Naive thymus-derived CD4-positive, alpha-beta T cell (primary cell): ENCODE measurements at places on chromosomes 5 and 9. TPM values are rescaled to one million over a fixed set of nuclear protein-coding genes. Genes with fewer than 3 reads are reported as not detected.

Gene CTXN3
- not detected for polyA plus RNA-seq

DNA sequence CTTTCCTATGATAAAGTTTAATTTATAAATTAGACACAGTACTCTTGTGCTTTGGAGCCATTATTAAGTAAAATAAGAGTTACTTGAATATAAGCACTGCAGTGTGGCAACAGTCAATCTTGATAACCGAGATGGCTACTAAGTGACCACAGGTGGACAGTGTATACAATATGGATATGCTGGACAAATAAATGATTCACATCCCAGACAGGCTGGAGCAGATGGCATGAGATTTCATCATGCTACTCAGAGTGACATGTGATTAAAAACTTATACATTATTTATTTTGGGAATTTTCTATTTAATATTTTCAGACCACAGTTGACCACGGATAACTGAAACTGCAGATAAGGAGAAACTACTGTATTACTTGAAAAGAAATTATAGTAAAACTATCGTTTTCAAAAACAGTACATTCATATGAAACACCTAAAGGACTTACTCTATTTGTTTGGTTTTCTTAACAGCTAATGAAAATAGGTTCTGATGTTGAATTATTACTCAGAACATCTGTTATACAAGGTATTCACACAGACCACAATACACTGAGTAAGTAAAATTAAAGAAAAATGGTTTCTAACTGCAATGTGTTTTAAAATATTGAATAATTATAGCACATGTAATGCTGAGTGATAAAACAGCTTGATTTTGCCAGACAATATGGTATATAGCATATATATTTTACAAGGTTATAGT, 16.0 kb downstream of the LYRM7 start:
- DNase-seq: no peak
- no peak overlapping the region for H3K27ac ChIP-seq
- no peaks in the 10 kb centered on the region for H3K27me3 ChIP-seq
- H3K4me1 ChIP-seq: no peaks in the 10 kb centered on the region
- no peak overlapping the region for H3K4me3 ChIP-seq

DNA sequence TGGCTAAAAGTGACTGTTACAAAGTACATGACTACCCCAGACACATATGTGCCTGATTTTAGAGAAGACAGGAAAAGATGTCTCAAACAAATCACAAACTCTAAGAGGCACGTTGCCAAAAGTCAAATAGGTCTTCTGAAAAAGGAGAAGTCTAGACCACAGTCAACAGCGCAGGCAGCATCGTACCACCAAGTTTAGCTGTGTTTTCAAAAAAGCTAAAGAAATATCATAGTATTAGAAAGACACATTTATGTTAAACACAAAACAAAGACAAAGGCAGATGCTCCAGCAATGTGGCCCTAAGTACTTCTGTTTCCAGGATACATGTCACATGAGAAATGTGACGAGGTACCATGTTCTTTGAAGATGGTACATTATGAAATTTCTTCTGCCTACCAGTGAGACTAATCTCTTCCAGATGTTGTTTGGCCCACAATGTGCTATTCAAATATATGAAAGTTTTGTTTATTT, 43.5 kb downstream of the LPAR1 start:
- no peaks in the 10 kb centered on the region for H3K27me3 ChIP-seq
- H3K4me1 ChIP-seq: no peaks in the 10 kb centered on the region

Gene OTP
- polyA plus RNA-seq: not detected

GRCh38 chr5:98940581-98940980, 11.8 kb upstream of the CHD1 start:
- DNase-seq: no peak
- H3K4me1 ChIP-seq: no peaks in the 10 kb centered on the region
- H3K27ac ChIP-seq: no peak overlapping the region
- H3K27me3 ChIP-seq: no peaks in the 10 kb centered on the region
- H3K36me3 ChIP-seq: no peaks in the 10 kb centered on the region
- H3K4me3 ChIP-seq: no peak overlapping the region

Gene DNLZ
- 46.6 TPM for polyA plus RNA-seq

Gene SLC25A46
- polyA plus RNA-seq: 31.9 TPM

DNA sequence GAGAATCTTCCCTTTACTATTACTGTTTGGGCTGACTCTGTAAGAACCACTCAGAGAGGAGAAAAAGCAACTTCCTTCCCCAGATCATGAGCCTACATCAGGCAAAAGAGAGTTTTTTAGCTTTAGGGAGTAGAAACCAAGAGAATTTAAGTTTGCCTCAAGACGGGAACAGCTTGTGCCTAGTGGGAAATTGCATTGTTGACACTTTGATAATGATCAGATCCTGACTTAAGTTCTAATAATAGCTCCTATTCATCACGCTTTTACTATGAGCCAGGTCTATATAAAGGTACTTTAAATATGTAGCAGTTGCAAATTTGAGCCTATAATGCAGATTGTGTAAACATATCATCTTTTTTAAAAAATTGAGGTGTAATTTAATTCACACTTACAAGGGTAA, 298.2 kb downstream of the MAN2A1 start:
- no peaks in the 10 kb centered on the region for H3K4me1 ChIP-seq
- no peaks in the 10 kb centered on the region for H3K27me3 ChIP-seq
- no peak overlapping the region for H3K4me3 ChIP-seq
- H3K36me3 ChIP-seq: no peaks in the 10 kb centered on the region

Gene GARNL3
- polyA plus RNA-seq: not detected

DNA sequence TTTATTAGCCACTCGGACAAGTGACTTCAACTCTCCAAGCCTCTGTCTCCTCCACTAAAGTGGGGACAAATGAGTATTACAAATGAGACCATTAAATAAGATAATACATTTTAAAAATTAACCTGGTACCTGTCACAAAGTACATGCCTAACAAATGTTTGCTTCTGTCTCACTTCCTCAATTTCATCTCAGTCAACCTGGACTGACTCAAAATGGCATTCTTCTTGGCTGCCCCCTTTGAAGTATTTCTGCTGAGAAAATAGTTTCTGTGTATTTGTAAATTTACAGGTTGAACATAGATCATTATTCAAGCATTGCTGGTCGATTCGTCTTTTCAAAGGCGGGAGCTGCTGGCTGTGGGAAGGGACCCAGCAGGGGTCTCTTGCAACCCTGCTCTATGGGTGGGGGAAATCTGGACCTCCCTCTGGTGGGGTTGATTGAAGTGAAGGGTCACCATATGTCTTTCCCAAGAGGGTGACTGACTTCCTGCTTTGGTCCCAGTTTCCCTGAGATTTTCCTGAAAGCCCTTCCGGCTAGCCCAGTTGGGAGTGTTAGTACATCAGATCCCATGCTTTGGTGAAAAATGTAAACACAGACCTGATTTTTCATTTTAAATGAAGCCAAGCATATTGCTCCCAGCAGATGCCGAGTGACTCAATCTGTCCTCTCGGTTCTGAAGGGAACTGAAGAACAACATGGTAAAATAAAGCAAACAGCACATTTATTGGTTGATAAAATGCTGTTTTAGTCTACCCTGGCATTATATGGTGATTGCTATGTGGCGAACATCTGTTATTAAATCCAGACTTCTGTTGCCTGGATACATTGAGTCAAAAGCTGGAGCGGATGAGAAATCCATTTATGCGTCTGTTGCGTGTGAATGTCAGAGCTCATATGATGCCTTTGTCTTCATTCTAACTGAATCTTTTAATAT, 73.0 kb downstream of the KCNIP1 start:
- no peaks in the 10 kb centered on the region for H3K27me3 ChIP-seq
- H3K4me3 ChIP-seq: no peak overlapping the region
- H3K4me1 ChIP-seq: no peaks in the 10 kb centered on the region
- no peaks in the 10 kb centered on the region for H3K36me3 ChIP-seq

DNA sequence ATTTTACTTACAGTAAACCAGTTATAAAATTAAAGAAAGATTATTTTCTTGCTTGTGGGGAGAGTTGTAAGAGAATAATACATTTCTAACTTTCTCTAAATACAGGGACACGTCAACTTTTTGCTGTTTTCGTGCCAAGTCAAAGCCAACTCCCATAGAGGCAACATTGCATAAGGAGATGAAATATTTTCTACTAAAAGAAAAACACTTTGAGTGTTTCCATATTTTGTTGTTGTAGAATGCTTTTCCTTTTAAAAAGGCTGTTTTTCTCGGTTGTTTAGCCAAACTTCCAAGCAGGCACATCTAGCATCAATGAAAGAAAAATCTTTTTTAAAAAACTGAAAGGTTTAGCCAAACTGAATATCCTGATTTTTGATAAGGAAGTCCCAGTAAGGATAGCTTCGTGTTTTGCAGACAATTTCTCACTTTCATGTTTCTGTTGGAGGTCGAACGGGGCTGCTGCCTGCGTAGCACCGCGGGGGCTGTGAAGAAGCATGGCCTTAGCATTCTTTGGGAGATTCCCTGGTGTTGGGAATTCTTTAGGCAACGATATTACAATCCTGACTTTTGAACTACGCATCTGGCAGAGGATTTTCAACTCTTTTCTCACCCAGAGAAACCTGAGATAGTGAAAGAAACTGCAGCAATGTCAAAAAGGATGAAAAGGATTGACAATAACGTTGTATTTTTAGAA, 108.1 kb upstream of the FBXL7 start:
- no peak for DNase-seq
- no peaks in the 10 kb centered on the region for H3K4me1 ChIP-seq
- H3K27me3 ChIP-seq: no peaks in the 10 kb centered on the region

Gene PCDHGB5
- 0.49 TPM for polyA plus RNA-seq

Gene GLRX
- 187 TPM for polyA plus RNA-seq

Gene TNFSF8
- 86.2 TPM for polyA plus RNA-seq

Gene APC
- polyA plus RNA-seq: 34.5 TPM

GRCh38 chr5:148214665-148215185, 11.9 kb downstream of the SPINK6 start:
- H3K36me3 ChIP-seq: no peaks in the 10 kb centered on the region
- H3K4me1 ChIP-seq: no peaks in the 10 kb centered on the region
- DNase-seq: no peak
- H3K27ac ChIP-seq: no peak overlapping the region

Gene FRMPD1
- polyA plus RNA-seq: not detected
